Bronchial epithelial cell (primary cell): ENCODE measurements at places on chromosomes 1 and 21. TPM values are rescaled to one million over a fixed set of nuclear protein-coding genes. Genes with fewer than 3 reads are reported as not detected.

- DNase-seq = peak; percentile 49
Measured at GRCh38 chr1:208791456-208791855, 547.3 kb upstream of the PLXNA2 start.

DNA sequence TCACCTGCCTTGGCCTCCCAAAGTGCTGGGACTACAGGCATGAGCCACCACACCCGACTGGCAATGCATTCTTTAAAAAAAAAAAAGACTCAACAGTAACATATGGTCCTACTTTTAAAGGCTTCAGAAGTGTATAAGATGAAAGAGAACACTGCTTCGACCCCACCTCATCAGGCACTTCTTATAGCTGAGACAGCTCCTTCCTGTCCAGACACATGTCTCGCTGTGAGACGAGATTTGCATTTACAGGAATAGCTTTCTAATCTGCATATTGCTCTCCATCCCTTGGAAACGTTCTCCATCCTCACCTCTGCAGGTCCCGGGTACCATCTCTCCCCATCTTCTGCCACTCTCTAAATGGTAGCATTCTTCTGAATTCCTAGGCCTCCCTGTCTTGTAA lies 6.7 kb downstream of the AZIN2 start:
- no peak for DNase-seq

GRCh38 chr1:106480629-106481028 lies 575.8 kb upstream of the PRMT6 start:
- DNase-seq = no peak

DNA sequence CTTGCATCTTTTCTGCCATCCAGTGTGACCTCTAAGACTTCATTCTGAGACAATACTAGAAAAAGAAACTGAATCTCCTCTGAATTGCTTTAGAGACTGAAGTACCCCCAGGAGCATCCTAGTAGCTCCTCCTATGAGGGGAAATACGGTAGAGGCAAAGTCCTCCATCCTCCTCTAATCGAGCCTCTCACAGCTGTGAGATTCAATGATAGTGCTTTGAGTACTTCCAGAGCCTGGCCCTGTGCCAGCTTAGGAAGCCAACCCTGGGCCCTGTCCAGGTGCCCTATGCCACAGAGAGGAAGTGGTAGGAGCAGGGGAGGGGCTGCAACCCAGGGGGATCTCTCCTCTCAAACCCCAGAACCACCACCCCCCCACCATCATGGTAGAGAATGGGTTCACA lies 10.7 kb downstream of the RORC start:
- DNase-seq = no peak

The ERICH3 gene
- total RNA-seq = not detected in 2 replicates

DNA sequence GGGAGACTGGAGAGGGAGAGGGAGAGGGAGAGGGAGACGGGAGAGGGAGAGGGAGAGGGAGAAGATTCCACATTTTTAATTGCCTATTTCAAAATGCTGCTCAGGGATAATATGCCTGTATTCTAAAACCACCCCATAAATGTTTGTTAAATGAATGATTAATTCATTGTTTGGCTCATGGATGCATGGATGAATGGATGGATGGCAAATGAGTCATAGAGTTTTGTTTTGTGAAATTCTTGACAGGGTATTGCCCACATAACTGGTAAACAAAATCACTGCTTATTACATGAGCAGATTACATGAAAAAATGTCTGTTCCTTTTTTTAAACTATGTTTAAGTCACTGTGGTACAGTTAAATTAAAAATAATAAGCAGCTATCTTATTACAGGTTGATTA lies 220.4 kb downstream of the ZP4 start:
- DNase-seq = peak; percentile 3

DNA sequence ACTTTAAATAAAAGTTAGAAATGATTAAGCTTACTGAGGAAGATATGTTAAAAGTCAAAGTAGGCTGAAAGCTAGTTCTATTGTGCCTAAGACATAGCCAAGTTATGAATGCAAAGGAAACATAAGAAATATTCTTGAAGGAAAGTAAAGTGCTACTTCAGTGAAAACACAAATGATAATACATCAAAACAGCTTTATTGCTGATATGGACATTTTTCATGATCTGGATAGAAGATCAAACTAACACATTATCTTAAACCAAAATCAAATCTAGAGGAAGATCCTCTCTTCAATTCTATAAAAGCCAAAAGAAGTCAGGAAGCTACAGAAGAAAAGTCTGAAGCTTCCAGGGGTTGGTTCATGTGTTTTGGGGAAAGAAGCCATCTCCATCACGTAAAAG lies 545.9 kb downstream of the COL11A1 start:
- DNase-seq = no peak

DNA sequence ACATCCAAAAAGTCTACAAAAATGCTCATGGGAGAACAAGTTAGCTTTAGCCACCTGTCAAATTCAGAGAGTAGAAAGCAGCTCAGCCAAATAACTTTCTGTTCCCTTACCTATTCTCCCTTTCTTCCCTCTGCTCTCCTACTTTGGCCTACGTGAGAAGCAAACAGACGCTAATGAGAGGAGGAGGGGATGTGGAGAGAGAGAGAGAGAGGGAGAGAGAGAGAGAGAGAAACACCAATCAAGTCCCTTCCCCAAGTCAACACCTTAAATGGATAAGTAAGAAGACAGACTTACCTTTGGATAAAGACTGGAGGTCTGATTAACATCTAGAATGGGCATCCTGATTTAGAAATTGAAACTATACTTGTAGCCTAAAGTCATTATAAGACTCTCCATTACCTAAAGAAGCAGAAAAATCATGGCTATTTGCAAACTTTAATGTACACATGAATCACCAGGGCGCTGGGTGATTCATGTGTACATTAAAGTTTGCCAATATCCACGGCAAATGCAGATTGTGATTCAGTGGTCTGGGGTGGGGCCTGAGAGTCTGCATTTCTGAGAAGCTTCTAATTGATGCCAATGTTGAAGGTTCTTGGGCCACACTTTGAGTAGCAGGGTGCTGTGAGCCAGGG lies 13.1 kb upstream of the DUSP12 start:
- peak; percentile 90 for DNase-seq

- no peak for DNase-seq
Measured at GRCh38 chr21:29064850-29065481, 8.5 kb downstream of the CCT8 start.

DNA sequence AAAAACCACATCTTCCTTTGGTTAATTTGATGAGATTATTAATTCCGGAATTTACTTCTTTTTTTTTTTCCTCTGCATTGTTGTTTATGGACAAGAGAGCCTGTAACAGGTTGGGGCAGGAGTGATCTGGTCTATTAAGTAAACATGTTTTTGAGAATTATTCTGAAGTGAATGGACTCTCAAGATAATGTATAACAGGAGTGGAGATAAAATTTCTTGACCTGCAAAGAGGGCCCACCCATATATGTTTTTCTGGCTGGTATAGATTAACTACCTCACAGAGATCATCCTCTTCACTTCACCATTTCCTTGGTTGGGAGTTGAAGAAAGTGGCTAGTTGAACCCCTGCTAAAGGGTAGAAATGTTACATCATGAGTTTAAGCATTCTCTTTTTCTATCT lies 10.7 kb downstream of the DDI2 start:
- no peak for DNase-seq

DNA sequence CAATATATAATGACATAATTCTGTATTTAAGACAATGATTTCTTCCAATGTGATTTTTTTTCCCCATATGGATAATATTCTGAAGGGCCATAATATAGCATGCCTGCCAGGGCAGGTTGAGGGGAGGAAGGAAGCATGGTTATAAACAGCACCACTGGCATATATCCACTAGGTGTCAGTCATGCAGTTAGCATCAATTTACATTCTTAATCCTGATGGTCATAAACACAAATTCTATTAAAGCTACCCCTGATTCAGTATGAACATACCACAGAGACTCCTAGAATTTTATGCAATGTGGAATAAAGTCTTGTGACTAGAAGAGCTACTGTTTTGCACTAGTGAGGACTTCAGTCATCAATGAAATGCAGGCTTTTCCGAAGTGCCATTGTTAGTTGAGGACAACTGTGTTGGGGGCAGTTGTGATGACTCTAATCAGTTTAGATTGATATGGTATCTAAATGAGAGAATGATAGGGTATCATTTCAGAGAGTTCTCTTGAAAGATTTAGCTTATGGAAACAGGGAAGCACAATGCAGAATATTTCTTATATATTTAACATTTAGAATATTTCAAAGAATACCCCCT lies 342.7 kb upstream of the NR5A2 start:
- DNase-seq = peak; percentile 72

DNA sequence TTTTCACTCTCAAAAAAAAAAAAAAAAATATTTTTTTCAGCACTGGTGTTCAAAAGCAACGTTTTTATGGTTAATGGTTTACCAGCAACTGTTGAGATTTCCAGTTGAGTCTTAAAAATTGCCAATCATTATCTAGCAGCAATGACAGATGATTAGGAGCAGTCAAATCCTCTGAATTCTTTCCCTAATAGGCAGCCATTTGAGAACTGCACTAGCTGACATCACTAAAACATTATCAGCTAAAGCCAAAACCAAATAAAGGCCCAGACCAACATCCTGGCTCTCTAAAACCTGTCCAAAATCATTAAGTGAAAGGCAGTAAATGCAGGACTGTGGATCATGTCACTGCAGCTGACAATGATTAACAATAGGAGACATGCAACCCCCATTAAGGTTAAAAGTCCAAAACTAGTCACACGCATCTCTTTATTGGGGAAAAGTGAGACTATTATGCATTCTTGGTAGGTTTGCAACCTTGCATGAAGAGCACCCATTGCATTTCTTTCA lies 14.0 kb downstream of the SFPQ start:
- no peak for DNase-seq

- no peak for DNase-seq
Measured at GRCh38 chr21:17799414-17800164, 19.6 kb downstream of the C21orf91 start.

GRCh38 chr1:61089338-61089737 lies 7.0 kb downstream of the NFIA start:
- DNase-seq = no peak

DNA sequence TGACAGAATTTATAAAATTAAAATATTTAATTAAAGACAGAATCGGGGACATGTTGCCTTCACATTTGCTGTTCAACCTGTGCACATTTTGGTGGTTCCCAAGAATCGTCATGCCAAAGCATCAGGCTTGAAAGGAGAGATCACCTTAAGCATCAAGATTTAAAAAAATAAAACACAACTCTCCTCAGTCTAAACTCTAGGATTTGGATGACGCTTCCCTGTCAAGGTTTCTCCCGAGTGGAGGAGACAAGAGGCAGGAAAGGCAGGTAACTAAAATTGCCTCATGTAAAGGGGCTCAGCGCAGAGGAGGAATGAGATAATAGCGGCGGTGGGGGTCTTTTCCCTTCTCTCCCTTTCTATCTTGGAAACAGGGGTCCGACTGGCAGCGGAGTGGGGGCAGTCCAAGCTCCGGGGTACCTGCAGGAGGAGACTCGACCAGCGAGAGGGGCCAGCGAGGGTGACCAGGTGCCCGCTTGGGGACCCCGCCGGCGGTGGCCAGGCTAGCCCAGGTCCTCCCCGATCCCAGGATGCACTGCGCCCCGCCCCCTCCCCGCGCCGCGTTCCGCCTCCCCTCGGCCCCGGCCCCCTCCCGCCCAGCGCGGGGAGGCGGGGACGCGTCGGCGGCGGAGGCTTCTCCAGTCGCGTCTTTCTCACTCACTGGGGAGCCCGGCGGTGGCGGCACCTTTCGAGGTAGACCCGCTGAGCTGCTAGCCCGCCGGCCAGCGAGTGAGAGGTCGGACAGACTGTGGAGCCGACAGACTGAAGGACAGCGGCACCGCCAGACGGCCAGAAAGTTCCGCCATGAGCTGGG lies at the start of gene FNBP1L:
FNBP1L (plus strand) TSS at position 638 of the 811 bp plus-strand sequence; CDS start at position 802, 164 bp downstream.
- DNase-seq = peak; percentile 41

DNA sequence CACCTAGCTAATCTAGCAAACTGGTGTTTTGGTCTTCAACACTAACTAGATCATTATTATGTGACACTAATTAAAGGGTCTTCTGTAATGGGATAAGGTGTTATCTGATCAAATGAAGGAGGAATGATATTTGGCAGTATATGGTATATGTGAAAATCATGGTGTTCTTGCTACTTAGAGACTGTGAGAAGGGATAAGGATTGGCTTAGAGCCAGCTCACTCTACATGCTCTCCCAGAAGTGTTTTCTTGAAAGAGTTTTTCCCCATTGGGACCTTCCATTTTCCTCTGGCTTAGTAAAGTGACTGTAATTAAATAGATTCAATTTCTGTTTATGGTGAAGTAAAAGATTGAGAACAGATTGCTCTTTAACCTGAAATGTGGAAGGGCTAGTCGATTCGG lies 71.2 kb upstream of the RGL1 start:
- DNase-seq = no peak

The GREM2 gene
- total RNA-seq = not detected in 2 replicates

DNA sequence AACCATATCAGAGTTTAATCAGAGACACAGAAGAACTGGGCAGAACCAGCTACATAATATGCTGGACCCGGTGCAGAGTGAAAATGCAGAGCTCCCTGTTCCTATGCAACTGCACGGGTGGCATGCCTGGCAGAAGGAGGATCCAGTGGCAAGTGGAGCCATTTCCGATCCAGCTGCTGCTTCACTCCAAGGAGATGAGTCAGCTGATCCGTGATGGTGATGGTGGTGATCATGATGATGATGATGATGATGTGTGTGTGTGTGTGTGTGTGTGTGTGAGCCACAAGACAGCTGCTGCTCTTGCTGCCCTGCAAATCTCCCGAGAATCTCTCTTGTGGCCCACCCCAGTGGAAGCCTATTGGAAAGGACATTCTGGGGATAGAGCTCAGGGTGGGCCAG lies 133.0 kb downstream of the URB2 start:
- DNase-seq = no peak

- DNase-seq = no peak
Measured at GRCh38 chr1:108100148-108100547, 100.0 kb downstream of the SLC25A24 start.

DNA sequence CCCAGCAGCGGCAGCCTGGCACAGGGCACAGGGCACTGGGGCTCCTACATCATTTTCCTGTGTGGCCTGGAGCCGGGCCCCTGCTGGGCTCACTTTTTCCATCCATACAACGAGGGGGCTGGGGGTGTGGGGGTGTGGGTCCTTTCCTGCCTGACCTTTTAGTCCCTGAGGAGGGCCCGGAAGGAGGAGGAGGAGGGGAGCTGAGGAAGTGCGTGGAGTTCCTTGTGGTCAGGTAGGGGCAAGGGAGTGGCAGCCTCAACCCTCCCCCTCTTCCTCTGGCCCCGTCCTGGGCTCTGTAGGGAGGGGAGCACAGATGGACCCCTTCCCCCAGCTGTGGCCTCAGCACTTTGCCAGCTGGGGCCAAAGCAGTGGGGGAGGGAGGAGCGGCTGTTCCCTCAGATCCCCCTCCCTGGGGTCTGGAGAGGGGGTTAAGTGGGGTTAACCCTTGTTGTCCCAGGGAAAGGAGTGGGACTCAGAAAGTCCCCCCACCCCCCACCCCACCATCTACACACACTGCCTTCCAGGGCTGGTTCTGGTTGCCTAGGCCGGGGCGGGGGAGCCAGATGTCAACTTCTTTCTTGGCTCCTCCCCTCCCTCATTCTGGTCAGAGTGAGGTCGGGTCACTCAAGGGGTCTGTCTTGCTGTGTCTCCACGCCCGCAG lies 5.7 kb downstream of the NTRK1 start:
- DNase-seq = no peak
